ENCODE measurements at places on chromosomes 1 and 21.

GRCh38 chr1:1228596-1229321 is 3.0 kb downstream of the SDF4 start:
- no peak for DNase-seq

DNA sequence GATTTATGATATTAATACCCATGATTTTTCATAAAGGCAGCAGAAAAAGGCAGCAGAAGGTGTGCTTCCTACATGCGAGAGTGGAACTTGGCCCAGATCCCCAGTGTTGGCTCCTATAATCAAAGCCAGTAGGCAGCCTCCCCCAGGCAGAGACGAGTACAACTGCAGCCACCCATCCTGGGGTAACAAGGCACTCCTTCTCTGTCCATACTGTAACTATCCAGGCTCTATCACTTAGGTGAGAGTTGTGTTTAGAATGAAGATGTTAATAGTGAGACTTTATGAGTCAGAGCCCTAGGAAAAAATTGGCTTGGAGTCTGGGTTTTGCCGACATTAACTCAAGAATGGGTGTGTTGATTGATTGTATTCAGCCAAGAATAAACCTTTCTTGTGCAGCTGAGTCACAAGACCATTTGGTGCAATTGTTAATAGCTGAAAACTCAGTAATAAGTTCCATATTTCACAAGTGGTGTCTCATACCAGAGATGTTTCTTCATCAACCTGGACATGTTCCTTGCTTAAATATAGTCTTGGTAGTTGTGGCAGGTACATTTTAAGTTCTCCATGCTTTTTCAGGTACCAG is 322.3 kb downstream of the DUSP10 start:
- DNase-seq: no peak

DNA sequence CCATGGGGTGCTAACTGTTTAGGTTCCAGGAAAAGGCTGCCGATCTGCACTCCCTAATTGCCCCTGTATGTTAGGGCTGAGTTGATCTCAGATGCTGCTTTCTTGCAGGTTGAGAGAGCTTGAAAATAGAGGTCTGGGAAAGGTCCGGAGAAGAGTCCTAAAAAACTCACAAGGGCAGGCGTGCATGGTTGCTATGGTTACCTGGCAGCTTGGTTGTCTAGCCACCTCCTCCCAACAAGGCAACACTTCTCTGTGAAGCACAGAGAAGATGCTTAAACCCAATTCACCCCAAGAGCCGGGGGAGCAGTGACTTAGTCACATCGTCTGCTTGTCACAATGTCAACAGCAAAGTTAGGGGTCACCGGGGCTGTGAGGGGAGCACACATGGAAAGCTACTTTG is 31.0 kb upstream of the LRRC52 start:
- no peak for DNase-seq

DNA sequence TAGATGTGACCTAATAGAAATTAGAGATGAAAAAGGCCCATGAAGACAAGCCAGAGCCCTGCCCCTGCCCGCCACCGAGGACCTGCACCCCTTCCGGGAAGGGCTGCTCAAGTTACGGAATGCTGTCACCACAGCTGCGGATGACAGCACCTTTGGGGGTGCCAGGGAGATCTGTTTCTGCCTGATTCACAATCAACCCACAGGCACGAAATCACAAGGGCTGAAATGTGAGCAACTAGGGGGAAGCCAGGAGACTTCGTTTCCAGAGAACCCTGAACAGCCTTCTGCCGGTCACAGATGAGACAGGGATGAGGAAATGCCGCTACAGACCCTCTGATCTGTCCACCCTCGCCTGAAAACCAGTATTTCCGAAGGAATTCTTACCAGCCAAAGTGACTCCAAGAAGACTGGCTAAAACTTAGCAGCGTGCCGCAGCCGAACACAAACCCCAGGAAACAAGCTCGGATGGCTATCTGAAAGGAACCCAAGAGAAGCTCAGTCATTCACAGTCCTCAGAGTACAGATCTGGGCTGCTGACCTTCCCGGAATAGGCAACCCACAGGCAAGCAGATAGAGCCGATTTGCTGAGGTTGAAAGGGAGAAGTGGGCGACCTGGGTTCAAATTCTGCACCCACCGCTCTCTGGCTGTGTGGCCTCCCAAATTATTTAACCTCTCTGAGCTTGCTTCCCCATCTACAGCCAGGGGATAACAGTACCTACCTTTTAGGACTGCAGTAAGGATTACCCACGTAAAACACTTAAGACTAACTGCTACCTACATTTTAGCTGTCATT is 1.1 kb downstream of the ICMT start:
- no peak for DNase-seq

DNA sequence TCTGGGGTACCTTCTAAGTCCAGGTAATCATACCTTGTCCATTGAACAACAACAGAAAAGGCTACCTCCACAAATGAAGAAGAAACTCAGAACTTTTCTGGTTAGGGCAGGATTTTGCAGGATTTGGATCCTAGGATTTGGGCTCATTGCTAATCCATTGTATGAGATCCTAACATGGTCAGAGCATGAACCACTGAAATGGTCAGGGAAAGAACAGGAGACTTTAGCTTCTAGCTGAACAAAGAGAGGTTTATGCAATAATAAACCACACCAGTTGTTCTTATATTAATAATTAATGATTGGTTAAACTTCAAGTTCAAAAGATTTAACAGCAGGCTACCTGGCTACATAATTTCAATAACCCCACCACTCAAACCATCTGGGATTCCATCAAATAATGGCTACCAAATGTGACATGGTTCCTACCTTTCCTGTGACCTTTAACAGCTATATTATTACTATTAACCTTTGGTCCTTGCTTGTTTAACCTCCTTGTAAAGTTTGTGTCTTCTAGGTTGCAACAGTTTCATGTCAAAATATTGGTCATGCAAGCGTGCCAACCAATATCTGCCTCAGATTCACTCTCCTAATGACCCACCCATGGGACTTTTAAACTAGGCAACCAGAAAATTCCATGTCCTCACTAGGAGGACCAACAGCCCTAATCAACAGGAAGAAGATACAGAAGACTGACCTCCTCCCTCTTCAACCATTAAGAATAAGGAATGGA is 60.6 kb upstream of the USH2A start:
- no peak for DNase-seq

- DNase-seq: no peak
These were observed 203.0 kb downstream of the GRIK3 start for GRCh38 chr1:36831186-36831810.

DNA sequence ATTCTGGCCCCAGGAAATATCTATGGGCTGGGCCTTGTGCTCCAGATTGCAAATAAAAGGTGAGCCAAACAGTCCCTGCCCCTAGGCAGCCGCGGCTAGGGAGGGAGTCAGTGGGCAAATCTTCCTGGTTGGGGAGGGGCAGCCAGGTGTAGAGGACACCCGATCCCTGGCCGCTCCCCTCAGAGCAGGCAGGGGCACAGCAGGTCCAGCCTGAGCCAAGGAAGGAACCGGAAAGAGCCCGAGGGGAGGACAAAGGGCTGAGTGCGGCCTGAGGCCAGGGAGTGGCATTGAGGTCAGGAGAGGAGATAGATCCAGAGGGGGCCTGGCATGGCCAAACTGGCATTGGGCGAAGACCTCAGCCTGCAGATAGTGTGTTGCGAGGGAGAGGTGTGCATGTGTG is 36.6 kb upstream of the ARF1 start:
- DNase-seq: no peak
